Activated T-helper 1 cell treated with anti-CD3 and anti-CD28 coated beads, Interleukin-2, amount 50 U/mL, for 16 hours (primary cell): ENCODE measurements at places on chromosomes 2 and 18.

GRCh38 chr2:74548900-74549826 lies 4.6 kb downstream of the LOXL3 start:
- DNase-seq = no peak

- no peak for DNase-seq
Observed at GRCh38 chr2:72145289-72145657, 2.4 kb downstream of the CYP26B1 start.

GRCh38 chr2:24955921-24956320 lies 15.8 kb downstream of the DNAJC27 start:
- DNase-seq = no peak

DNA sequence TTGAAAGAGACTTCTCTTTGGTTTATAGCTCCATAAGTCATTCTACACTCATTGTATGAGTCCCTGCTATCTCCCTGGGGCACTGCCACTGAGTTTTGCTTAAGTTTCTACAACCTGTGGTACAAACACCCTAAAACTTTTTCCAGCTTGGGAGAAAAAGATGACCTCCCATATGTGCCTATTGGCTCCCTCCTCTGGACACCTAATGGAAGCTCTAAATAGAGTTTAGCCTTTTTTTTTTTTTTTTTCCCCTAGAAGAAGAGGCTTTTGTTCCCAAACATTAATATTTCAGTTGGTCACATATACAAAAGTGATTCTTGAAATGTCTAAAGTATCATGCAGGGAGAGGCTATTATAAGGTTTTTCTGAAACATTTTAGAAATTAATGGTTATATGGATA lies 547.2 kb upstream of the TMEFF2 start:
- DNase-seq = no peak

DNA sequence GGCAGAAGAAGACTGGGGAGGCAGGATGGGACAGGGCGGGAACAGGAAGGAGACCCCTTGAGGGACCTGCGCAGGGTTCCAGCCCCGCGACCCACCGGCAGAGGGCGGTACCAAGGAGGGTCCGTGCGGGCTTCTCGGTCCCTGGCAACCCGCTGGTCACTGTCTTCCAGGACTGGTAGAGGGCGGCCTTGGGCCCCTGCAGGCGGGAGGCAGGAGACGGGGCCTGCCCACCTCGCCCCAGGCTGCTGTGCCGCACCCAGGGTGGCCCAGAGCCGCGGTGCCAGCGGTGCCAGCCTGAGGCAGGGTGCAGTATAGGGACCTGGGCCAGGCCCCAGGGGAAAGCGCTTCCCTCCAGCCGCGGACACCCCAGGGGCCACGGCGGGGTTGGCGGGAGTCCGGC lies 34.5 kb downstream of the NEURL3 start:
- DNase-seq = peak; percentile 26

- DNase-seq = no peak
Observed at GRCh38 chr2:42809819-42810120, 17.4 kb upstream of the HAAO start.

DNA sequence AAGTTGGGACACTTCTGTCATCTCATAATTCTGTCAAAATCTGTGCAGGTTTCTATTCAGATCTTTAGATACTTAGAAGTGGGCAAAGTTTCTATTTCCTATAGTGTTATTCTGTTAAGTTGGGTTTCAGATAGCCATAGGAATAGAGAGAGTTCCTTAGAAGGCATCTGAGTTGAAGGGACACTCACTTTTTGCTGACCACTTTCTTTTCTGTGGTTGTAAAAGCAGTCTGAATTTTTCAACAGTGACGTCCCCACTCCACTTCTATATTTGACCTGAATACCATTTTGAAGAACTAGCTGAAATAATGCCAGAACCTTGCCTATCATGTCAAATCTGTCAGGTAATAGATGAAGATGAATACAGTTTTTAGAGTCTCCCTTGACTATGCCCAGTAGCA lies 267.3 kb downstream of the SPAG16 start:
- DNase-seq = no peak

GRCh38 chr2:3728104-3729054 lies 25.0 kb downstream of the DCDC2C start:
- DNase-seq = no peak

- DNase-seq = no peak
Observed at GRCh38 chr2:241885291-241885945, 15.9 kb downstream of the RTP5 start.

DNA sequence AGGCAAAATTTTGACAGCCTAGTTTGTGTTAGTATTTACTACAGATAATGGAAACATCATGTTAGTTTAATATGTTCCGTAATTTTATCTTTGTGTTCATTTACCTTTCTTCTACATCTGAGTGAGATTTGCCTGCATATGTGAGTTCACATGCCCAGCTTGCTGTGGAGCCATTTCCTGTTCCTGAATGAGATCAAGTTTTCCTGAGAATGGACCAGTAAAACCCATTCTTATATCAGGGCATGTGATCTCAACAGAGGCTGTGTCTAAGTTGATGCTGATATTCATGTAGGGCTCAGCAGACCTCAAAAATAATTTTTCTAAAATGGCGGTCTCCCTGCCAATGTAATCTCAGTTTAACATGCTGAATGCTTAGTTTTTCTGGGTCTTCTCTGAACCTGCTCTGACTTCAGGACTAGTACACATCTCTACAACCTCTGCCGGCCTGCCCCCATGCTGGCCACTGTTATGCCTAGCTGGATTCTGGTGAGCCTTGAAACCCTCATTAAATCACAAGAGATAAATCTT lies 1.0 kb downstream of the IL1A start:
- no peak for DNase-seq

- DNase-seq = no peak
Observed at GRCh38 chr2:241903121-241904010, 33.8 kb downstream of the RTP5 start.

DNA sequence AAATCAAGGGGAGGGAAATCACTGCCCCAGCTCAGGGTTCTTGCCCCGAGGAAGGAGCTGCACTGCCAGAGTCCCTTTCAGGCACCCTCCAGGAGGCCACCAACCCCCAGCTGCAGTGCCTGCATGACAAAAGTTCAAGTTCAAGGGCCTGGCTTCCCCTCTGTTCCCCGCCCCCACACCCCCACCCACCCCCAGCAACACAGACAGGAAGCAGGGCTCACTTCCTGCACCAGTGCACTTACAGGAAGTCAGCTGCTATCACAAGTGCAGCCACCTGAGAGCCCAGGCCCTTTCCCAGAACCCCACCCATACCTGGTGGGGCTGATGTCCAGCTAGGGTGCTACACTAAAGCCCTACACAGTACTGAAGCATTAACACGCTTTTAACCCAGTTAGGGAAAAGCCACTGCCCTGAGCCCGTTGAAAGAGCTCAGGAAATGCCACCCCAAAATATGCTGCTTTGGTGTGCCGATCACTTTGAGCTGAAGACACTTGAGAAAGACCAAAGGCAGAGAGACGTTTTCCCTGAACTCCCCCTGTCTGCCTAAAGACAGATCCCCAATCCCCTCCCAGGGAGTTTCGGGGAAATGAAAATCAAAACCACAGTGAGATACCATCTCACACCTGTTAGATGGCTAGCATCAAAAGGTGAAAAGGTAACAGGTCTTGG lies 109.9 kb upstream of the CAB39 start:
- DNase-seq = peak; percentile 20

GRCh38 chr18:25140124-25140961 lies 211.6 kb downstream of the ZNF521 start:
- DNase-seq = no peak

DNA sequence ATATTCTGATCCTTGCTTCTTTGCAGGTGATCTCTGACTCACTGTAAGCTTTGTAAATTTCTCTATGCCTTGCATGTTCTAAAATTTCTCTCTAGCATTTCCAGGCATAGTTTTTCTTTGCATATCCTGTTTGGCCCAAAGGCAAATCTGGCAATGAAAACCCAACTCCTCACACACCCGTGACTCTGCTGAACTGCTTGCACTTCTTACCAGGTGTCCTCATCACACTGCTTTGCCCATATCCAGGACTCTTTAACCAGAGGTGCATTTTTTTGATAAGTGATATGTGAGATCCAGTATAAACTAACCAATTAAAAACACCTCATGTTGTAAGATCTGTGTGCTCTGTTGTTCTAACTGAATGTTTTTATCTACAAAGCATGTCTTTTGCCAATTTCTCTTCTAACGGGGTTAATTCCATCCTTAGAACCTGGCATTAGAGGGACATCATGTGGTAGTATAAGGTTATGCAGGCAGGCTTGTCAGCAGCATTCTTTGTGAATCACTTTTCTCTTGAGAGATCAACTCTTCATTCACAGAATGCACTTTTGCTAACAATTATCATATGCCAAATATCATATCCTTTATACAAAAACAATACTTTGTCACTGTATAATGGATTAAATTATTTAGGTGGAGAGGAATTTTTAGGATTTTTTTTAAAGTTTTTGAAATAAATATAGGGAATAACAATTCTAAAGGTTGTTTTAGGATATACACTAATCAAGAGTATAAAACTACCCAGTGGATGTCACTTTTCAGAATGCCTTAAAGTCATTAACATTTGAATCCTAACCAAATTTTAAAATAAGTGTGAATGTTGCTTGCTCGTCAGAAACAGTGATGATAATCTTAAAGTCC lies 20.8 kb upstream of the TMX3 start:
- no peak for DNase-seq

DNA sequence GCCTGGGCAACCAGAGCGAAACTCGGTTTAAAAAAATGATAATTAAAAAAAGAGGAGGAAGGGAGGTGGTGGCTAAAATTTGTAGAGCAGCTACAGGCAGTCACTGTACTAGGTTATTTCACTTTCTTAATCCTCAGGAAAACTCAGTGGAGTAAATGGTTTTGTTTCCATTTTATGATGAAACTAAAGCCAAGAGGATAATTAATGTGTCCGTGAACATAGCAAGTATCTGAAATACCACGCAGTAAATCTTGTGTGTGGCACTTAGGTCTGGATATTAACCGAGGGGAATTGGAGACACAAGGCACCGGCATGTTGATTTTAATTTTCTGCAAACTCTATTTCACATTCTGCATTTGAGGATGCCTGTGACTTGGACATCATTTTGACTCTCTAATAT lies 14.5 kb downstream of the SH3BP4 start:
- DNase-seq = no peak

DNA sequence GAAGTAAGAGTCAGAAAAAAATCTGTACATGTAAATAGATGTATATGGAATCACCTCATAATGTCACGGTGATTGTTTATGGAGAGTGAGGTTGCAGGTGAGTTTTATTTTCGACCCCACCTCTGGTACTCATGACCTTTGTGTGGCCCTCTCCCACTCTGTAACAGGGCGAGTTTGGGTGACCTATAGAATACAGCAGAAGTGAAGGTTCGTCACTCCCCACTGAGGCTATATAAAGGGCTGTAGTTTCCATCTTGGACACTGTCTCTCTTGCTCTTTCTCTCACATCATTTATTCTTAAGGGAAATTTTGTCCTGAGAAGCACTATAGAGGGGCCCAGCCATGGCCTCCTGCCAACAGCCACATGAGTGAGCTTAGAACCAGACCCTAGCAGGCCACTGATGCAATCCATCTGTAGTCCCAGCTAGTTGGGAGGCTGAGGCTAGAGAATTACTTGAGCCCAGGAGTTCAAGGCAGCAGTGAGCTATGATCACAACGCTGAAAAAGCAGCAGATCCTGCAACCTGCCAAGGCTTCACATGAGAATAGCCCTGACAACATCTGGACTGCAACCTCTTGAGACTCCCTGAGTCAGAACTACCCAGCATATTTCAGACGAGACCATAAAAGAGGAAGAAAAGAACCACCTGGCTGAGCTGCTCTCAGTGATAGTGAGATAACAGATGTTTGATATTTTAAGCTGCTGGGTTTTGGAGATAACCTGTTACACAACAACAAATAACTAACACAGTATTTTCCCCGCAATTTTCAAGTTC lies 74.3 kb upstream of the SLC1A4 start:
- DNase-seq = no peak

DNA sequence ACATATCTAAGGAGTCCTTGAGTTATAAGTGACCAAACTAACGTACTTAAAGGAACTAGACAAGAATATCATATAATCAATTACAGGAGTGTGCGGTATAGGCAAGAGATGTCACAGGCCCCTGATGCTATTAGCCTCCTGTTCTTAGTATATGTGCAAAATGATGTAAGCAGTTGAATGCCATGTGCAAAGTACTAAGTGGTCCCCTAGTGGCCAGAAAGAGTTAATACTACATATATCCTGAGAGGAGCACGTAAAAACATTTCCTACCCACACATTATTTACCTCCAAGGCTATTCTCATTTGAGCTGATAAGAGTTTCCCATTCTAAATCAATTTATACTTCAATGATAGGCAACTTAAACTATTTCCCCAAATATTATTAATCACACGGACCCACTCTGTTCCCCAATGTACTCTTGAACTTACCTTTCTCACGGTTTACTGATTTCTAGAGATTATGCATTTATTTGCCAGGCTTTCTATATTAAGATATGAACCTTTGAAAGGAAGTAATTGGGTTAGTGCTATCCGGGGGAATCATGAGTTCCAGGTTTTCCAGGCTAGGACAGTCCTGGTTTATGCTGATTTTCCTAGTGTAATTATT lies 158.0 kb upstream of the KLHL14 start:
- no peak for DNase-seq

GRCh38 chr2:202871300-202872141 lies at the start of gene ICA1L:
TSS of gene ICA1L (minus strand) at chr2:202871766. CDS start at chr2:202829009, 42,757 bp downstream.
- no peak for DNase-seq

DNA sequence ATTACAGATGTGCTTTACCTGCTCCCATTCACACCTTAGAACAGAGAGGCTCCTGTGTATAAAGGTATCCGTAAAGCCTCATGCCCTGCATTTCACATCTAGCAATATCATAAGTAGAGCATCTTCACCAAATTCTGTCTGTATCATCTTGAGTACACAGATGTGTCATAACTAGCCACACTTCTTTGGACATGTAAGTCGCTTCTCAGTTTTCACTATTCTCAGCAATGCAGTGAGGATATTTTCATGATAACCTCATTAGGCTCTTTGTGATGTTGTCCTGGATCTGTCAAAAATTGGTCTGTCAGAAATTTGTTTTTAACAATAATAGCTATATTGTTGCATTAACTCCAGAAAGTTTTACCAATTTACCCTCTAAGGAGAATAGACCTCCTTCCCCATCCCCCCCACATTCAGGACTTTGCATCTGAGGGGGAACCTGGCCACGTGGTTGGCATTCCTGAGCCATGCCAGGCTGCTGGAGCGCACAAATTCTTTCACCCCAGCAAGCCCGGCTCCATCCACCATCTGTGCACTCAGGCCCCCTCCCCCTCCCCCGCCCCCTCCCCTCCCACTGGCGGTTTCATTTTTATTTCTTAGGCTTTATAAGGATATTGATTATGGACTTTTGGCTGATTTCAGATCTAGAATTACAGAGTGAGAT lies 34.1 kb downstream of the AGAP1 start:
- DNase-seq = no peak

- no peak for DNase-seq
Observed at GRCh38 chr2:107132070-107132469, 246.1 kb upstream of the ST6GAL2 start.

DNA sequence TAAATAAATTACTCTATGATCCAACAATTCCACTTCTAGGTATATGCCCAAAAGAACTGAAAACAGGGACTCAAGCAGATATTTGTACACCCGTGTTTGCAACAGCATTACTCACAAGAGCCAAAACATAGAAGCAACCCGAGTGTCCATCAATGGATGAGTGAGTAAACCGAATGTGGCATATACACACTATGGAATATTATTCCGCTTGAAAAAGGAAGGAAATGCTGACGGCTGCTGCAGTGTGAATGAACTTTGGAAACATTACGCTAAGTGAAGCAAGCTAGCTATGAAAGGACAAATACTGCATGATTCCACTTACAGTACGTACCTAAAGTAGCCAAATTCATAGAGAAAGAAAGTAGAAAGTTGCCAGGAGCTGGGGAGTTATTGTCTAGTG lies 32.2 kb downstream of the MREG start:
- no peak for DNase-seq
